ENCODE measurements at places on chromosomes 3 and 15. TPM values are rescaled to one million over a fixed set of nuclear protein-coding genes. Genes with fewer than 3 reads are reported as not detected.

PPP1R14D gene
- not detected for total RNA-seq

C2CD4A gene
- not detected for total RNA-seq

HOMER2 gene
- 38.4 TPM for total RNA-seq

ZPLD1 gene
- total RNA-seq: not detected

CLDN16 gene
- not detected for total RNA-seq

ABHD10 gene
- total RNA-seq: 49.4 TPM

LRRIQ4 gene
- not detected for total RNA-seq

TGM4 gene
- total RNA-seq: not detected

FANCD2OS gene
- not detected for total RNA-seq

KNG1 gene
- not detected for total RNA-seq

HHATL gene
- 51.8 TPM for total RNA-seq

ADGRG7 gene
- total RNA-seq: not detected

SHF gene
- 7.3 TPM for total RNA-seq

DNAJC13 gene
- total RNA-seq: 67.9 TPM

TMEM212 gene
- not detected for total RNA-seq

MAGI1 gene
- total RNA-seq: 62.1 TPM

SNTN gene
- not detected for total RNA-seq

GABRB3 gene
- total RNA-seq: 4.8 TPM

SLCO3A1 gene
- total RNA-seq: 10.7 TPM

KLHL40 gene
- 159 TPM for total RNA-seq

SLC28A1 gene
- not detected for total RNA-seq

PKM gene
- 951 TPM for total RNA-seq

CMTM8 gene
- 3.4 TPM for total RNA-seq

CNTN6 gene
- total RNA-seq: 3.5 TPM

NPAP1 gene
- not detected for total RNA-seq

SEMA6D gene
- 34.9 TPM for total RNA-seq

ALPK3 gene
- total RNA-seq: 64.6 TPM

TF gene
- total RNA-seq: 26.7 TPM

GASK1A gene
- 11.2 TPM for total RNA-seq

ANKRD34C gene
- 0.21 TPM for total RNA-seq

PYGO1 gene
- 22.6 TPM for total RNA-seq

PLSCR2 gene
- not detected for total RNA-seq

XIRP1 gene
- 113 TPM for total RNA-seq

PHLDB2 gene
- total RNA-seq: 64.4 TPM

ACKR2 gene
- 2.2 TPM for total RNA-seq

HAPLN3 gene
- 6.1 TPM for total RNA-seq

ARNT2 gene
- total RNA-seq: 6.9 TPM

VWA5B2 gene
- total RNA-seq: not detected

ISG20 gene
- 5.1 TPM for total RNA-seq

BMF gene
- total RNA-seq: 20.1 TPM

CX3CR1 gene
- 4.8 TPM for total RNA-seq

GPR149 gene
- 0.41 TPM for total RNA-seq

LINGO1 gene
- 2.9 TPM for total RNA-seq

DGKG gene
- 2.2 TPM for total RNA-seq

FBLN2 gene
- 84.3 TPM for total RNA-seq

TUSC7 gene
- not detected for total RNA-seq

ILDR1 gene
- 1.7 TPM for total RNA-seq

APOD gene
- 34.5 TPM for total RNA-seq

ACAN gene
- total RNA-seq: 12.6 TPM

SERPINI1 gene
- total RNA-seq: 7.7 TPM

AADACL2 gene
- total RNA-seq: 2.7 TPM

MYLK gene
- total RNA-seq: 52.5 TPM

KLHDC8B gene
- 73.4 TPM for total RNA-seq

Data from tongue (tissue), 3 donors.